Nephron progenitor cell (in vitro differentiated cells): ENCODE measurements at places on chromosomes 2 and 18.

GRCh38 chr2:144522176-144522896 lies 2.4 kb upstream of the ZEB2 start:
- peaks cover 18% of the 10 kb centered on the region for H3K4me1 ChIP-seq
- no peaks in the 10 kb centered on the region for H3K36me3 ChIP-seq
- H3K27me3 ChIP-seq = no peaks in the 10 kb centered on the region
- H3K4me3 ChIP-seq = peak overlapping the region; percentile 91

- H3K27ac ChIP-seq = no peak overlapping the region
- H3K4me3 ChIP-seq = no peak overlapping the region
- no peak for DNase-seq
Observed at GRCh38 chr18:12895014-12895413, 11.0 kb upstream of the PTPN2 start.

GRCh38 chr2:237726401-237726830 lies 72.2 kb upstream of the RBM44 start:
- no peak overlapping the region for H3K27ac ChIP-seq
- H3K4me1 ChIP-seq = peaks cover 77% of the 10 kb centered on the region
- no peak overlapping the region for H3K4me3 ChIP-seq

DNA sequence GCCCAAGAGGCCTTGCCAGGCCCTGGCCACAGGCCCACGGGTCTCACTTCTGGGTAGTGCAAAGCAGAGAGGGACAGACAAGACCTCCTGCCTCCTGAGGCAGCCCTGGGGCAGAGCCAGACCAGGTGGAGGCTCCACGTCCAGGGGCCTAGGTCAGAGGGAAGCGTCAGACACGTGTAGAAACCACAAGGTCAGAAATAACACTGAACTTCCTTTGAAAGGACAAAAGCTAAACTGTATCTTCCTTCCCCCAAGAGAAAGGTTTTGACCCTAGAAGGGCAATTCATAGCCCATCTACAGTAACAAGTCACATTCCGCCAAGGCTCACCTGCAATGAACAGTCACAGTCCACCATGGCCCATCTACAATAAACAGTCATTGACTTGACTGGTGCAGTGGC lies 17.9 kb downstream of the SDC1 start:
- H3K27ac ChIP-seq = peak overlapping the region; percentile 89
- no peak for DNase-seq
- peaks cover 21% of the 10 kb centered on the region for H3K36me3 ChIP-seq
- peaks cover 6% of the 10 kb centered on the region for H3K27me3 ChIP-seq
- H3K4me3 ChIP-seq = peak overlapping the region; percentile 28

- no peaks in the 10 kb centered on the region for H3K36me3 ChIP-seq
- no peak overlapping the region for H3K27ac ChIP-seq
- H3K27me3 ChIP-seq = peaks cover 10% of the 10 kb centered on the region
- H3K4me1 ChIP-seq = no peaks in the 10 kb centered on the region
- no peak for DNase-seq
Observed at GRCh38 chr2:180876506-180876905, 103.9 kb upstream of the UBE2E3 start.

GRCh38 chr2:25044011-25044410 lies 2.1 kb downstream of the EFR3B start:
- H3K4me3 ChIP-seq = peak overlapping the region; percentile 91
- H3K27me3 ChIP-seq = peaks cover 28% of the 10 kb centered on the region
- H3K36me3 ChIP-seq = peaks cover 21% of the 10 kb centered on the region
- no peak for DNase-seq
- no peak overlapping the region for H3K27ac ChIP-seq

DNA sequence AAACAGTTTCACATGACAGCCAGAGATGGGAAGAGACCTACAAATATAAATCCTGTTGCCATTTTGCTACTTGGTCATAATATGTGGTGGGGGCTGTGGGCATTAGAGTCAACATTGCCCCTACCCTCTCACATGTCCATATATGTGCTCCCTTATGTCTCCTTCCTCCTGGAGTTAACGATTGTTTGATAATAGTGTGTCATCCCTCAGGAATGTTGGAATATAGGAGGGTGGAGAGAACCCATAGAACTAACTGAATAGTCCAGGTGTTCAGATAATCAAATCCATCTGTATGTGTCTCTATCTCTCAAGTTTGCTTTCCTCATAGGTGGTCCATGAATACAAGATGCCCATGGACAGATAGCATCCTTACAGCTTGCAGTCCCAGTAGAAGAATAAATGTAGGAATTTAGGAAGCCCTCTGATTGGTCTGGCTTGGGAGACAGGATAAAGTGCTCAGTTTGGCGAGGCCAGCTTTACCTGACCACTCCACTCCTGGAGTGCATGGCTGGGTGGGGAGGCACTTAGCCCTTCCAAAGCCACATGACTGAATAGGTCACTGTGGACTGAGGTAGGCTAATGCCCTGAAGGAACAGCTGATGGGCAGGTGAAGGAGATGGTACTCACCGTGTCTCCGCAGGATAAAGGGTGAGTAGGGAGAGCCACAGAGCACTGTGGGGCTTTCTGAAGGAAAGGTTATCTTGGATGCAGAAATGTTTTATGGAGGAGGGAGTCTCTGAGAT lies 166.9 kb downstream of the CDCA7 start:
- no peak for DNase-seq
- peaks cover 9% of the 10 kb centered on the region for H3K27me3 ChIP-seq
- H3K36me3 ChIP-seq = peaks cover 5% of the 10 kb centered on the region
- no peak overlapping the region for H3K4me3 ChIP-seq

- no peak overlapping the region for H3K4me3 ChIP-seq
- H3K4me1 ChIP-seq = no peaks in the 10 kb centered on the region
- H3K36me3 ChIP-seq = no peaks in the 10 kb centered on the region
- H3K27me3 ChIP-seq = no peaks in the 10 kb centered on the region
Observed at GRCh38 chr2:145654746-145655145, 1134.8 kb upstream of the ZEB2 start.

- no peak overlapping the region for H3K4me3 ChIP-seq
- peaks cover 5% of the 10 kb centered on the region for H3K4me1 ChIP-seq
- peaks cover 31% of the 10 kb centered on the region for H3K36me3 ChIP-seq
- H3K27ac ChIP-seq = no peak overlapping the region
- no peaks in the 10 kb centered on the region for H3K27me3 ChIP-seq
- DNase-seq = no peak
Observed at GRCh38 chr18:28018351-28018750, 158.6 kb downstream of the CDH2 start.

DNA sequence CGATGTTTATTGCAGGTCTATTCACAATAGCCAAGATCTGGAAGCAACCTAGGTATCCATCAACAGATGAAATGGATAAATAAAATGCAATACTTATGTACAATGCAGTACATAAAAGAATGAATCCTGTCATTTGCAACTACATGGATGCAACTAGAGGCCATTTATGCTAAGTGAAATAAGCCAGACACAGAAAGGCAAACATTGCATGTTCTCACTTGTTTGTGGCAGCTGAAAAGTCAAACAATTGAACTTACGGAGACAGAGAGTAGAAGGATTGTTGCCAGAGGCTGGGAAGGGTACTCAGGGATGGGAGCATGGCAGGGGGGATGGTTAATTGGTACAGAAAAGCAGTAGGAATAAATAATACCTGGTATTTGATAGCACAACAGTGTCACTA lies 563.9 kb downstream of the TMX3 start:
- H3K4me3 ChIP-seq = no peak overlapping the region
- H3K4me1 ChIP-seq = peaks cover 5% of the 10 kb centered on the region
- no peaks in the 10 kb centered on the region for H3K36me3 ChIP-seq

- H3K4me3 ChIP-seq = no peak overlapping the region
- no peak overlapping the region for H3K27ac ChIP-seq
- no peaks in the 10 kb centered on the region for H3K36me3 ChIP-seq
- no peak for DNase-seq
- H3K27me3 ChIP-seq = peaks cover 81% of the 10 kb centered on the region
Observed at GRCh38 chr18:79784965-79785770, 12.6 kb upstream of the KCNG2 start.

- H3K4me1 ChIP-seq = no peaks in the 10 kb centered on the region
- H3K27ac ChIP-seq = no peak overlapping the region
- H3K36me3 ChIP-seq = peaks cover 64% of the 10 kb centered on the region
- DNase-seq = no peak
- no peaks in the 10 kb centered on the region for H3K27me3 ChIP-seq
- no peak overlapping the region for H3K4me3 ChIP-seq
Observed at GRCh38 chr2:53777134-53777533, 9.5 kb downstream of the CHAC2 start.

DNA sequence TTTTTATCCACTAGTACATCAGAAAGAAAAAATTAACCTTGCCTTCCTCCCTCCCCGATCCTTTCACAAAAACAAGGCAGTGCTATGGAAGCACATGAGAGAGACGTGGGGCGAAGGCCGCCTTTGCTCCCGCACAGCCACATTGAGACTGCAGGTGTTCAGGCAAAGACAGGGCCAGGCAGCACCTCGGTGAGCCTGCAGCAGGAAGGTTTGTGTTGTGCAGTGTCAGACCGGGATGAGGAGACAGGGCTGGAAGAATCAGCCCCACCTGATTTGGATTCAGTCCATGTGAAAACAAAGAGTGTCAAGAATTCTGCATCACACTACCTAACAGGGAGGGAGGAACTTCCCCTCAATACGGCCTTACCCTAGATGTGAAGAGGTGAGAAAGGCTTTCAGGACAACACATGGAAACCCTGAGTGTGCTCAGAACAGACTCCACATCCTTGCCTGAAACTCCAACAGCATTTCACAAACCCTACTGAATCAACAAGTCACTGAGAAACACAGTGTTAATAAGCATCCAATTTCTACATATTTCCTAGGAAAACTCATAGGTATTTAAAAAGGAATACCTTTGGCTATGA lies 59.6 kb downstream of the HDAC4 start:
- no peak for DNase-seq
- peak overlapping the region; percentile 30 for H3K27ac ChIP-seq
- H3K4me3 ChIP-seq = no peak overlapping the region
- peaks cover 10% of the 10 kb centered on the region for H3K4me1 ChIP-seq
- peaks cover 6% of the 10 kb centered on the region for H3K27me3 ChIP-seq
- peaks cover 46% of the 10 kb centered on the region for H3K36me3 ChIP-seq

DNA sequence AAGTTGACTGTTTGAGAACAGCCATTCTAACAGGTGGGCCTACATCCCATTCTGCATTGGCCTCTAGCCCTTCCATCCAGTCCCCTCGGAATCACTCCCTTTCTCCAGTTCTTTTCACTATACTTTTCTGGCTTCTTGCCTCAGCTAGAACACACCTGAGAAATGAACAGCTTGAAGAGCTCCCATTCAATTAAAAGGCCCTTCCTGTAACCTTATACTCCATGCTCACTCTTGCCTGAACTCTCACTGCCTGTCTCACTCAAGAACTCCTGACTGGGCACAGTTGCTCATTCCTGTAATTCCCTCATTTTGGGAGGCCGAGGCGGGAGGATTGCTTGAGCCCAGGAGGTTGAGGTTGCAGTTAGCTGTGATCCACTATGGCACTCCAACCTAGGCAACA lies 23.6 kb downstream of the CHRNA1 start:
- H3K4me3 ChIP-seq = no peak overlapping the region
- H3K27ac ChIP-seq = no peak overlapping the region
- peaks cover 17% of the 10 kb centered on the region for H3K4me1 ChIP-seq
- no peaks in the 10 kb centered on the region for H3K36me3 ChIP-seq

- DNase-seq = peak; percentile 0
- peaks cover 22% of the 10 kb centered on the region for H3K27me3 ChIP-seq
- peaks cover 7% of the 10 kb centered on the region for H3K36me3 ChIP-seq
- H3K27ac ChIP-seq = peak overlapping the region; percentile 52
Observed at GRCh38 chr18:79596446-79597175, 83.0 kb upstream of the CTDP1 start.

DNA sequence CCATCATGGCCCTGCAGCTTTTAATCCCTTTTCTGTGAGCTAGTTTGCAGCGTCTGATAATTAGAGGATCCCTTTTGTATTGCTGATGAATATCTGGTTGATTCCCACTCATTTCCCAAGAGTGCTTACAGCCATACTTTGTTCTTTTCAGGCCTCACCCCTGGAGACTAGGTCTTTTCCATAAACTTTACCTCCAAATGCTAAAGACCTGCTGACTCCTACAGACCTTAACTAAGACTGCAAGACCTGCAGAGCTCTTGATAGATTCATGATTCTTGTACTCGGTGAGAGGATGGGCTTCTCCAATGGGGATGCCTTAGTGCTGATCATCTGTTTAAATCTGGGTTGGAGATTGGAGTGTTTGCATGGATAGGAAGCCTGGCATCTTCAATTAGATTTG lies 33.1 kb upstream of the DYNAP start:
- no peak overlapping the region for H3K27ac ChIP-seq
- DNase-seq = no peak
- H3K4me1 ChIP-seq = no peaks in the 10 kb centered on the region
- H3K27me3 ChIP-seq = peaks cover 3% of the 10 kb centered on the region

DNA sequence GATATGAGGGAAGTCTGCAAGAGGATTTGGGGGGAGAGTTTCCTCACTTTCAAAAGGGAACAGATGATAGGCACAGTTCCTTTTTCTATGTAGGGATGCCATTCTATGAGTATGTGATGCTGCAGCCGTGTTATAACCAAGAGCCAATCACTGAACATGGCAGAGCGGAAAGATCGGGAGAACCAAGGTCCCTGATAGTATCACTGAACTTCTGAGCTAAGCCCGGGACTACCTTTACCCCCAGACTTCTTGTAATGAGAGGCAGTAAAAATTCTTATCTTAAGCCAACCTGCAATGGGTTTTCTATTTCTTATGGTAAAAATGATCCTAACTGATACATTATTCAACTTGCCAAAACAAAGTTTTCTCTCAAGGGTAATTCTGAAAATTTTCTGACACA lies 21.6 kb upstream of the SLC1A4 start:
- no peaks in the 10 kb centered on the region for H3K27me3 ChIP-seq
- no peak for DNase-seq
- peaks cover 4% of the 10 kb centered on the region for H3K4me1 ChIP-seq
- no peak overlapping the region for H3K27ac ChIP-seq
- no peak overlapping the region for H3K4me3 ChIP-seq

DNA sequence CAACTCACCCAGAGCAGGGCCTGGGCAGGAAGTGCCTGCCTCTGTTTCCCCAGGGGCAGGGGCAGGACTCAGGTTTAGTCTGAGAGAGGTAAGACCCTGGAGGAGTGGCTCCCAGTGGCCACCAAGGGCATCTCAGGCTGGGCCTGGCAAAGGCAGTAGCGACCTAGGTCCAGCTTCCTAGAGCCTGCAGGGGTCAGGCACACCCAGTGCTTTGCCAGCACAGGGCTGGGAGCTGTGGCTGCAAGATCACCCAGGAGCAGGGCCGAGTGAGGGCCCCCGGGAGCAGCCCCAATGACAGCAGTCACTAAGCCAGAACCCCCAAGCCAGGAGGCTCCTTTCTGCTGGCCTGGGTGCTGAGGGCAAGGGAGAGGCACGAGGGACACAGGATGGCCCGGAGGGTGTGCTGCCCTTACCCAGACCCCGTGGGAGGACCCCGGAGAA lies 8.8 kb upstream of the DUSP2 start:
- H3K27me3 ChIP-seq = peaks cover 7% of the 10 kb centered on the region
- no peak for DNase-seq
- peaks cover 49% of the 10 kb centered on the region for H3K4me1 ChIP-seq
- H3K4me3 ChIP-seq = no peak overlapping the region
- H3K36me3 ChIP-seq = no peaks in the 10 kb centered on the region
- no peak overlapping the region for H3K27ac ChIP-seq

DNA sequence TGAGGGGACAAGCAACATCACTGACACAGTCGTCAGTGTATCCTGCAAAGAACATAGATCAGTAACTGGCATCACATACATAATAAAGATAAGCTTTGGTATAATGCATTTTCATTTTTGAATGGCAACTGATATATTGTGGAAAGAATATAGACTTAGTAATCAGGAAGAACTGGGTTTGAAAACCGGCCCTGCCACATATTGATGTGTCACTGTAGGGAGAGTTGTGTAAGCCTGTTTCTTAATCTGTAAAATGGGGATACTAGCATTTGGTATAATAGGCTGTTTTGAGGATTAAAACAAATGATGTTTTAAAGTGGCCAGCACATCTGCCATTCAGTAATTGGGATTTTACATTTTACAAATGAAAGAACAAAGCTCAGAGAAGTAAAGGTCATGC lies 277.8 kb upstream of the CNTNAP5 start:
- no peak overlapping the region for H3K4me3 ChIP-seq
- H3K27me3 ChIP-seq = no peaks in the 10 kb centered on the region
- no peak for DNase-seq
